HepG2 (cell line): ENCODE measurements at places on chromosomes 12 and 14.

DNA sequence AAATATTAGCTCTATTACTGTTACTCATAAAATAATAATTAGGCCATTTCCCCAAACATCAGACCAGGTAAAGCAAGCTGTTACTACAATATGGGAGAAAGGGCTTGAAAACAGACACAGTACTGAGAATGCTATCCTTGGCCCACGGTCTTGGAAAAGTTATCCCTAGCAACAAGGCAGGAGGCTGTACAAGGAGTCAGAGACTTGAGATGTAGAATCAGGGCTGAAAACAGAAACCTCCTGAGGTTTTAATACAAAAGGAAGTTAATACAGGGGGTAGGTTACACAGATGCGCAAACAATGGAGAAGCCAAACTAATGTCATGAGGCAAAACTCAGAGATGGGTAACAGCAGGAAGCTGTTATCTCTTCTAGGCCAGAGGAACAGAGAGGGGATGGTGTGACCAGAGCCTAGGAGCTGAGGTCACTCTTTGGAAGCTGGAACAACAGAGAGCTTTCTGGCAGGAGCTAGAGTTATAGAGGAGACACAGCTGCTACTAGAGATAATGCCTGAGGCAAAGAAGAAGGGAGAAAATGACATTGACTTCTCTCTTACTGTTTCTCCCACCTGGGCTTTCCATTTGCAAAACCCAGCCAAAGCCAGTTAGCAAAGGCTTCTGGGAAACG is 248.8 kb downstream of the SUDS3 start:
- DNase-seq, result no peak

- no peak for DNase-seq
Observed at GRCh38 chr14:74793506-74794155, 30.5 kb downstream of the YLPM1 start.

- DNase-seq, result no peak
Observed at GRCh38 chr12:76176940-76177339, 92.5 kb upstream of the NAP1L1 start.

DNA sequence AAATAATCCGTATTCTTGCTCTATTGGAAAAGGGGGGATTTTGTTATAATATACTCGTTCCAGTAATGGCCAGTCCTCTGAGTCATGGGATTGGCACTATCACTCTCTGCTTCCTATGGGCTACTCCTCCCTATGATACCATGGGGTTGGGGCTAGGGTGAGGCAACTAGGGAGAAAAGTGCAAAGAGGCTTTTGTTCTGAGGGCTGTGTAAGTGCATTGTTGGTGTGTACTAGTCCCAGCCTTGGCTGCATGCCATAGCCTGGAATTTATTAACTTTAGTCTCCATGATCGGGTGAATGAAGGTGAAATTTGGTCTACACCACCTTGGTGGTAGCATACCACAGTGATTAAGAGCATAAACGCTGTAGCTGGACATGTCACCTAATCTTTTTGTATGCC is 247.6 kb downstream of the RPAP3 start:
- peak; percentile 73 for DNase-seq
